ENCODE measurements at places on chromosomes 5 and 9.

DNA sequence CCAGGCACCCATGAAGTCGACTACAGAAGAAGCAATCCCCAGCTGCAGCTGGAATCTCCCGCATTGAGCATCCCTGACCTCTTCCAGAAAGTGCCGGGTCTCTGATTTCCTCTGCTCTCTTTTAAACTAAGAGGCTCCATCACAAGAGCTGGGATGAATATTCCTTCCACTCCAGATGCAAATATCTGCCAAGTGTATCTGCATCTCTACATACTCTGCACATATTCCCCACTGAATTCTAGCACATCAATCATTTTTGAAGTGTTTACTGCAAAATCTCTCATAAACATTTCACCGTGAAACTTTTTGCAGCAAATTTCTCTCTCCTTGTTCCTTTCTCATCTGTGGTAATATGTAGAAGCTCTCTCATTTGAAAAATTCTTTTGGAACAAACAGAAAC, 161.5 kb downstream of the GABRB2 start:
- DNase-seq, result no peak

GRCh38 chr5:145237843-145238242, 597.3 kb downstream of the PRELID2 start:
- peak; percentile 14 for DNase-seq

GRCh38 chr5:165497707-165498106, 1992.3 kb downstream of the MAT2B start:
- no peak for DNase-seq

- DNase-seq, result no peak
Observed at GRCh38 chr9:75504721-75505120, 385.8 kb upstream of the PCSK5 start.

DNA sequence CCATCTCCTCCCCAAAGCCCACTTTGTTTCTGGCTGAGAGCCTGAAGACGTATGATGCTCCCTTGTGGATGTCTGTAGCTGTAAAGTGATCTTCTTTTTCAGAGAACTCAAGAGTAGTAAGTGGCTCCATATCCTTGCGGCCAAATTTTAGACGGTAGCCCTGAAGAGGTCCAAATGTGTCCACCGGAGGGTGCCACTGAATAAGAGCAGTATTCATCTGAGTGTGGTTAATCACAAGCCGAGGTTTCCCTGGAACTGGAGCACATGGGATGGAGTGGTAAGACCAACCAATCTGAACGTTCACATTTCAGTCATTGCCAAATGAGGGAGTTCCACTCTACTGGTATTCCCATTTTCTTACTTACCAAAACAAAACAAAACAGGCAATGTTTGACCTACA, 686.5 kb upstream of the DMAC1 start:
- DNase-seq, result no peak

DNA sequence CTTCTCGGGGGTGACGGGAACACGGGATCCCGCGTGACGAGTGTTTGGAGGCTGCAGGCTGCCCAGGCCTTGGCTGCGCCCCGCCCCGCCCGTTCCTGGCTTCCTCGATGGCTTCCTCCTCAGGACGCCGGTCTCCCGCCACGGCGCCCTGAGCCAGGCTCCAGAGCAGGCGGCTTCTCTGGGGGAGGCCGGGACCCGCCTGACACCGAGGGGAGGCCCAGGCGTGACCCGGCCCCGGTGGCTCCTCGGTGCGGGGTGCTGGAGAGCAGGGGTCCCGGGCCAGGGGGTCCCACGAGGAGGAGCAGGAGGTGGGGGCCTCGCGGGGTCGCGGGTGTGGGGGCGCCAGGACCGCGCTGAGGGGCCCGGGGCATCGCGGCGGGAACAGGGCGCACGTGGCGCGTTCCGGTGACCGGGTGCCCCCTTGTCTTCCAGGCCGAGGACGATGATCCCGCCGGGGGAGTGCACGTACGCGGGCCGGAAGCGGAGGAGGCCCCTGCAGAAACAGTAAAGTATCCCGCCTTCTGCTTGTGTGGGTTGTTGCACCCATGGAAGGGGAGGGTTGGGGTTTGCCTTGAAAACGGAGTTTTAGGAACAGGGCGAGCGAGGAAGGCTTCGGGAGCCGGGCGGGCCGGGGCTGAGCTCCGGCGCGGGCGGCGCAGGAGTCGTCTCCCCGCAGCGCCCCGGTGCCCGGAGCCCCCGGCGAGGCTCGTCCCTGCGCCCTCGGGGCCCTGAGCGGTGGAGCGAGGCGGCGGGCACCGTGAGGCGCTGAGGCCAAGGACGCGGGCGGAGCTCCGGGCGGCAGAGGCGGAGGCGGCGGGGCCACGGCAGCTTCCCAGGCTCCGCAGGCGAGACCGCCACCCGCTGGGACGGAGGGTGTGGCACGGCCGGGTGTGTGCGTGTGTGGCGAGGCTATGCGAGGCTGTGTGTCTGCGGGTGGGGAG, 22.2 kb downstream of the AHRR start:
- peak; percentile 85 for DNase-seq

DNA sequence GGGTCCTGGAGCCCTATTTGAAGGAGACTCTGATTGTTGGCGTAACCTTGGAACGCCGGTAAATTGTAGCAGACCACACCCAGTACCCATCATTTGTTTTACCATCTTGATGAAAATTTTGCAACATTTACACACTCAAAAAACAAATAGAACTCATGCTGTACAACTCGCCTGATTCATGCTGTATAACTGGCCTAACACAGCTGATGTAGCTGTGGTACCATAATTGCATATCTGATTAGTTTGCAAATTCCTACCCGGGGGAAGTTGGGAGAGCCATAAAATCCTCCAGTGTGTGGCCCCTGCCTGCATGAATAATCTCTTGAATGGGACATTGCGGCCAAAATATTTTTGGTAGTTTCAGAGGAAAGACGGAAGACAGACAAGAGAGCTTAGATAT, 9.7 kb downstream of the NIPAL4 start:
- DNase-seq, result no peak

DNA sequence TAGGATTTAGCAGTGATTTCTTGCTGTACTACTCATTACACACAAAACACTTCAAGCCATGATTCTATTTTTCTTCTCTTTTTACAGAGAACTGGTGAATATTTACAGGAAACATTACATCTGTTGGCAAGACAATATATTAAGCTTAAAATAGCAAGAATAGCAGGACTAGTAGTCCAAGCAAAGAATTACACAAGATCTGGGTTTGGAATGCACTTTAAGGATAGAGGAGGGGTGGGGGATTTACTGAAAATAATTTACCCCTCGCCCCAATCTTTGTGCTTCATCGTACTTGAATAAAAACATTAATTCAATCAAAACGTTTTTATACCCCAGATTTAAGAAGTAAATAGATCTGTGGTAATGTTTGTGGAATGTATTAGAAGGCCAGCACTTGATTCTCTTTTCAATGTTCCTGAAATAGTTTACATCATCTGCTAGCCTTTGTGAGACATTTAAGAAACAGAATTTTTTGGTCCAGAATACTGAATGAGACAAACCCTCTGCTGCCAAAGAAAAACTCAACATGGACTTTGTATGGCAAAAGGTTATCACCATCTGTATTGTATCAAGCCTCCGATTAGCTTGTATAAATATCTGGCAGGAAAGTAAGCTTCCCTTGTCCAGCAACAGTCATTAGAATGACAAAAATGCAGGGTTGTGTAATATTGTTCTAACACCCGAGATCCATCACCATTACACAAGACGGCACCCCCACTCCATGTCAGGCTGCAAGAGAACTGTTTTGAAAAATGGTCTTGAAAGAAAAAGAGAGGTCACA, 23.8 kb downstream of the SVEP1 start:
- no peak for DNase-seq

DNA sequence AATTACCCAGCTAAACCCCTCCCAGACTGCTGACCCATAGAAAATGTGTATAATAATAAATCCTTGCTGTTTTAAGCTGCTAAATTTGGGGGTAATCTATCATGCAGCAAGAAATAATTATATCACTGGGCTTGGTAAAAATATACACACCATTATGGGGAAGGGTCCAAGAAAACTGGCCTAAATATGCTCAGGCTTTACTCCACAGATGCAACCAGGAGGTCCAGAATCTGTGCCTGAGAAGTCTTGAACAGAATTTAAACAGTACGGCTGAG, 102.5 kb upstream of the SLC44A1 start:
- no peak for DNase-seq

GRCh38 chr5:168822745-168823281, 243.6 kb upstream of the PANK3 start:
- DNase-seq, result no peak

- DNase-seq, result no peak
Observed at GRCh38 chr5:112870966-112871365, 9.9 kb downstream of the SRP19 start.

DNA sequence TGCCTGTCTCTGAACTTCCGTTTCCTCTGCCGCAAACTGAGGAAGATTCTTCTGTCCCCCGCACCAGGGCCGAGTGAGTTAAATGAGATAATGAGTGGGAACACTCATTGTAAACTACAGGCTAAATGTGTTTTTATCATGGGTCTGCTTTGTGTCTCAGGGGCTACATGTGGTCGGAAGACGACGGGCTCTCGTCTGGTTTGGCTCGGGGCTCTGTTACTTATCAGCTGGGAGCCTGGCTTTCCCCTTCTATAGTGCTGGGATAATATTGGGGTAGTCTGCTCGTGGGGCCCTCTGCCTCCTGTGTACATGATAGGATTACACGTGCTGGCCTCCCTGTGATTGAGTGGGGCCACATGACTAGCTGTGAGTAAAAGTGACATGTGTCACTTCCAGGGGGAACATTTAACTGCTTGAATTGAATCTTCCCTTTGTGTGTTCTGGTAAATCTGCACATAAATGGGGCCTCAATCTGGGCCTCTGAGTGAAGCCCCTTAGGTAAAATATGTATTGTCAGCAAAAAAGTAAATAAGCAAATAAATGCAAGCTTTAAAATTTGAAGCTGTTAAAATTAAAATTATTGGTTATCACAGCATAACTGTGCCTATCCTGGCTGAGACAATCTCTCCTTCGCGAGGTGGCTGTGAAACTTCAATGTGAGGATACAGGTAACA, 86.9 kb upstream of the SH3PXD2B start:
- no peak for DNase-seq

DNA sequence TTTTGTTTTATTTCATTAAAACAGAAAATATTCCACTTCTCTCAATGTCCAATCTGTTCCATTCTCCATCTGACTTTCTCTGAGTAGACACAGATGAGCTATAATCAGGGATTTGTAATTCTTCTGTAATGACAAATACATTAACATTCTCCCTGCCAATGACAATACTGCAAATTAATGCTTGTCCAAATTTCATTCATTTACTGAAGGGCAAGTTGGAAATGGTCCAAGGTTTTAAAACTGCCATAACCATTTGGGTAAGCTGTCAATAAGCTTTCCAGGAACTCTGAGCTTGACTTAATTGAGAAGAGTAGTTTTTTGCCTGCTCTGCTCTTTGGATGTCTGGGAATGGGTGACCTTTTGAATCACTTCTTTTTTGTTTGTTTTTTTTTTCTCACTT, 253.5 kb downstream of the DMRTA1 start:
- no peak for DNase-seq

DNA sequence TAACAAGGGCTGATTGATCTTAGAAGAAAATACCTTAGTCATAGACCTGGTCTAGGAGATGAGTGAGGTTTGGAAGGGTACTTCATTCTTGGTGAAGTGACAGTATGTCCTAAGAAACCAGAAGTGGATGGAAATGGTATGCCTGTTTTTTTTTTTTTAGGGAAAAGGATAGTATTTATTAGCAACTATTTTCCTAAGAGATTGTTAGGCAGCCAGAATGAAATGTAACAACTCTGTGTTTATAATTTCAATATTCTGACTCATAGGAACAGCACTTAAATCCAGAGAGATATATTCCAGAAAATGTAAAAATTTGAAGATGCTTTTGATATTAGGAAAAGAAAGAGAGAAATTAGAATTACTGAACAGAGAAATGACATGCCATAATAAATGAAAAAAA, 21.2 kb upstream of the ARL14EPL start:
- no peak for DNase-seq

- peak; percentile 66 for DNase-seq
Observed at GRCh38 chr9:120893611-120894307, 16.8 kb upstream of the PHF19 start.

DNA sequence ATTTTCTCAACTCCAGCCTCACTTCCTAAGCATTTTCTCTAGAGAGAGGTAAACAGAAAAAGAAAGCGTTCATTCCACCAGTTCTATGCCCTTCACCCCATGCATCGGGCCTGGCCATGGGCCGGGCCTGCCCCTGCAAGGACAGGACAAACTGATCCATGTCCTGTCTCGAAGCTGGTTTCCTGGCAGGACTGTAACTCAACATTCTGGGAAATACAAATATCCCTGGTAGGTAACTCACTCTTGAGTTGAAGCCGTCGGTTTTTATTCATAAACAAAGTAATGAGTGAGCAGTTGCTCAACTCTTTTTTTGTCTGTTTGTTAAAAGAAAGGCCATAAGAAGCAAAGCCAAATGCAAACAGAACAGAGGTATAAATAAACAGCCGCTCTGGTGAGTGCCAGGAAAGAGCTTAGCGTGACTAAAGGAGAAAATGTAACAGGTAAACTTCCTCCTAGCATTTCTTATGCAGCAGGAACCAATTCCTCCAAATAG, 64.4 kb upstream of the DNAH5 start:
- DNase-seq, result no peak

- no peak for DNase-seq
Observed at GRCh38 chr9:124351672-124352468, 63.4 kb downstream of the PSMB7 start.

GRCh38 chr9:127447416-127448111, 3.6 kb downstream of the RPL12 start:
- DNase-seq, result no peak

DNA sequence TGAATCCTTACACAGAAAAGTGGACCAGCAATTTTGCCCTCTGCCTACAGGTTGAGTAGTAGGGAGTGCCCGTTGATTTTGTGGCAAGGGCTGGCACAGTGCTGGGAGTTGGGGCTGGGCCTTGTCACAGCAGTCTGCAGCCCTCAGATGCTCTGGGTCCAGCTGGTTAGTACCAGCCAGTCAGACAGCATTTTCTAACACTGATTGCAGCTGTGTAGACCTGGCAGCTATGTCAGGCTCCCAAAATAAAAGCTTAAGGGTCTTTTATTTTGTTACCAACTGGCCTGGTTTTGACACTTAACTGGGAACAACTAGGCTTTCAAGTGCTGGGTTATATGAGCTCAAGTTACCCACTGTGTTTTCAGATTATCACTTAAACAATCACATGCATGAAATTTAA, 57.7 kb downstream of the MAT2B start:
- no peak for DNase-seq

DNA sequence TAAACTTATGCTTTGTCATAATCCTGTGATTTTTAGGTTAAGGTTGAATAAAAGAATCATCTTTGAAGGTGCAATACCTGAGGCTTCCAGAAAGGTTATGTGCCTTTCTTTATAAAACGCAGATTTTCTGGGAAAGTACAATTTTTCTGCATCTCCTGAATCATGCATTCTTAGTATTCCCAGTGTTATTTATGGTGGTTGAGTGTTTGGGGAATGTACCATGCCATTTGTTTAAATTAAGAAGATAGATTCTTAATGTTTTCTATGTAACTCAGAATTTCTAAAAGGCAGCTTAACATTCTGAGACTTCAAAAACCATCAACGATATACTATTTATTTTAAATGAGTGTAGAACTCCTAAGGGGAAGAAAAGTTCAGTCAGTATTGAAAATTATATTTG, 108.1 kb upstream of the FBN2 start:
- DNase-seq, result no peak

GRCh38 chr9:76415731-76416130, 21.5 kb upstream of the RFK start:
- no peak for DNase-seq

All from GM20000 (cell line).